ENCODE measurements at places on chromosomes 12 and 14.
A peak's percentile ranks its signal among the peaks of the same experiment; 100 is the strongest.

GRCh38 chr12:28527631-28528249 is 337.5 kb downstream of the CCDC91 start:
- no peaks in the 10 kb centered on the region for H3K27me3 ChIP-seq
- H3K4me1 ChIP-seq = no peaks in the 10 kb centered on the region
- peaks cover 38% of the 10 kb centered on the region for H3K36me3 ChIP-seq
- DNase-seq = no peak
- no peak overlapping the region for H3K27ac ChIP-seq

DNA sequence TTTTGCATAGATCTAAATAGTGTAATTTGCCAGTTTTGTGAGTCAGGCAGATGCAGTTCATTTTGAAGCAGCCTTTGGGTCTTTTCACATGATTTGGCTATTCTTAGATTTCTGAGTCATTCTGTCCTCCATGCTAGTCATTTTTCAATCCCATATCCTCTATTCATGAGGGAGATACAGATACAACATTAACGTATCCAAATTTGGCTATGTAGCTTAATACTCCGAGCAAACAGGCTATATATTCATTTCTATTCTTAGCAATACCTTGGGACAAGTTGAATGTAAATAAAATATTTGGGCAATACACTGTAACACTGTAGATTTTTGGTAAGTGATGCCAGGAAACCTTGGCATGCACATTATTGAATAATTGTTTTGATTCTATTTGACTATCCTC is 270.7 kb upstream of the PDE3A start:
- H3K36me3 ChIP-seq = no peaks in the 10 kb centered on the region
- DNase-seq = no peak
- peaks cover 15% of the 10 kb centered on the region for H3K27me3 ChIP-seq

GRCh38 chr14:91250912-91251311 is 6.4 kb upstream of the GPR68 start:
- H3K27me3 ChIP-seq = peaks cover 23% of the 10 kb centered on the region
- H3K36me3 ChIP-seq = no peaks in the 10 kb centered on the region
- peak overlapping the region; percentile 64 for H3K4me3 ChIP-seq
- no peak for DNase-seq
- H3K4me1 ChIP-seq = peaks cover 17% of the 10 kb centered on the region
- H3K27ac ChIP-seq = peak overlapping the region; percentile 70

- H3K27ac ChIP-seq = no peak overlapping the region
- peaks cover 4% of the 10 kb centered on the region for H3K4me1 ChIP-seq
- H3K27me3 ChIP-seq = no peaks in the 10 kb centered on the region
- H3K36me3 ChIP-seq = peaks cover 4% of the 10 kb centered on the region
- DNase-seq = no peak
Measured at GRCh38 chr12:96233939-96234461, 39.8 kb downstream of the ELK3 start.

- H3K27me3 ChIP-seq = no peaks in the 10 kb centered on the region
- peak; percentile 91 for DNase-seq
- H3K4me1 ChIP-seq = peaks cover 47% of the 10 kb centered on the region
Measured at GRCh38 chr14:99793213-99794150, at the start of gene EML1. EML1 (plus strand) TSS chr14:99793413; CDS start chr14:99793477, 64 bp downstream.

DNA sequence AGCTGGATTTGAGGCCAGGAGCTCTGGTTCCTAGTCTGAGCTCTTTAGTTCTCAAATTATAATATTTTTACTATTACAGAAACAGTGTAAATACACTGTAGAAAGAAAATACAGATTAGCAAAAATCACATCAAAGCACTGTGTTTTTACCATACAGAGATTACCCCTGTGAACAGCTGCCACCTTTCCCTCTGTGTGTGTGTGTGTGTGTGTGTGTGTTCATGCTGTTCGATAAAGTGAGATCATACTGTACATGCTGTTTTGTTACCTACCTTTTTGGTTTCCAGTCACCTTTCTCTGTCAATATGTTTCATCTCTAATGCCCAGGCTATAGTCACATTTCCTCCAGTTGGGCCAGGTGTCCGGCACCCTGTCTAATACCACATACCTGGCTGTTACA is 26.9 kb downstream of the MVK start:
- H3K27me3 ChIP-seq = peaks cover 7% of the 10 kb centered on the region
- no peak for DNase-seq
- no peak overlapping the region for H3K27ac ChIP-seq
- peaks cover 14% of the 10 kb centered on the region for H3K4me1 ChIP-seq
- H3K36me3 ChIP-seq = no peaks in the 10 kb centered on the region

- no peak overlapping the region for H3K27ac ChIP-seq
- H3K4me3 ChIP-seq = peak overlapping the region; percentile 76
- H3K4me1 ChIP-seq = peaks cover 24% of the 10 kb centered on the region
- no peaks in the 10 kb centered on the region for H3K36me3 ChIP-seq
Measured at GRCh38 chr12:132600048-132601032, 10.0 kb downstream of the LRCOL1 start.

DNA sequence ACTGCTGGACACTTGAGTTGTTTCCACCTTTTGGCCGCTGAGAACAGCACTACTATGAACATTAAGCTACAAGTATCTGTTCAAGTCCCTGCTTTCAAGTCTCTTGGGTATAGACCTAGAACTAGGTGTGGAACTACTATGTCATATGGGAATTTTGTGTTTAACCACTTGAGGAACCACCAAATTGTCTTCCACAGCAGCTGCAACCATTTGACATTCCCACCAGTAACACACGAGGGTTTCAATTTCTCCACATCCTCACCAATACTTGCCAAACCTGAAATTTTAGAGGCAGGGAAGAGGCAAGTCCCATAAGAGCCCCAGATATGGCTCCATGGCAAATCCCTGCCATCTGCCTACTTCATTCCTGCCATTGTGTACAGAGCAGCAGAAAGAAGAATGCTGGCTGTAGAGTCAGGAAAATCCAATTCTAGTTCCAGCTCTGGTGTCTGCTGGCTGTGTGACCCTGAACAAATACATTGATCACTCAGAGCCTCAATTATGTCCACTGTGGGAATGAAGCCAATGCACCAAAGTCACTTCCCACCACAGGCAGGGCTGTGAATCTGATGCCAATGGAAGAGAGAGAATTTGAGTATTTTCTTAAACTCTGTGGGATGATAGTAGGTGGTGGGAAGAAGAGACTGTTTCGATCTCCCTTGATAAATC is 17.8 kb downstream of the PITPNM2 start:
- peaks cover 4% of the 10 kb centered on the region for H3K4me1 ChIP-seq
- H3K4me3 ChIP-seq = no peak overlapping the region
- no peaks in the 10 kb centered on the region for H3K36me3 ChIP-seq
- peak overlapping the region; percentile 55 for H3K27ac ChIP-seq
- H3K27me3 ChIP-seq = no peaks in the 10 kb centered on the region
- DNase-seq = no peak

DNA sequence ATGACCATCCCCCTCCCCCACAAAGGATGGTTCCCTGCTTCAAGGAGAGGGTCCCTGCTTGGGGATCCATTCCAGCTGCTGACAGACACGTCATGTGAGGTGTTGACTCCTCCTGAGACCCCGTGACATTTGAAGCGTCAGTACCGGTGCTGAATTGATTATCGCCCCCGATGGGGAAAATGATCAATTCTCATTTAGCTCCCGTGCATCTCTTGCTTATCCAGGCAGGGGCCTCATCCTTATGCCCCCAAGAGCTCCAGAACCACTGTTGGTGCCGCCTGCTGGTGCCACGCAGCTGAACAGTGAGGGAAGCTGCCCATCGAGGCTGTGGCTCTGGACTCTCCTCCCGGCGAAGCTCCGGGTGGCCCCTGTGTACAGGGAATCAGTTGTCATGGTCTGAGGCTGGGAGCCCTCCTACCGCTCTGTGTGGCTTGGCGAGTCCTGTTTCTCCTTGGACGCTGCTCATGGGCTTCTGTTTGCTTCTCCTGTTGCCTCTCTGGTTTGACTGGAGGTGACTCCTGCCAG is 4.6 kb downstream of the KIF26A start:
- H3K27me3 ChIP-seq = peaks cover 9% of the 10 kb centered on the region
- no peak overlapping the region for H3K27ac ChIP-seq
- peaks cover 17% of the 10 kb centered on the region for H3K4me1 ChIP-seq
- DNase-seq = no peak
- H3K36me3 ChIP-seq = no peaks in the 10 kb centered on the region
- no peak overlapping the region for H3K4me3 ChIP-seq

DNA sequence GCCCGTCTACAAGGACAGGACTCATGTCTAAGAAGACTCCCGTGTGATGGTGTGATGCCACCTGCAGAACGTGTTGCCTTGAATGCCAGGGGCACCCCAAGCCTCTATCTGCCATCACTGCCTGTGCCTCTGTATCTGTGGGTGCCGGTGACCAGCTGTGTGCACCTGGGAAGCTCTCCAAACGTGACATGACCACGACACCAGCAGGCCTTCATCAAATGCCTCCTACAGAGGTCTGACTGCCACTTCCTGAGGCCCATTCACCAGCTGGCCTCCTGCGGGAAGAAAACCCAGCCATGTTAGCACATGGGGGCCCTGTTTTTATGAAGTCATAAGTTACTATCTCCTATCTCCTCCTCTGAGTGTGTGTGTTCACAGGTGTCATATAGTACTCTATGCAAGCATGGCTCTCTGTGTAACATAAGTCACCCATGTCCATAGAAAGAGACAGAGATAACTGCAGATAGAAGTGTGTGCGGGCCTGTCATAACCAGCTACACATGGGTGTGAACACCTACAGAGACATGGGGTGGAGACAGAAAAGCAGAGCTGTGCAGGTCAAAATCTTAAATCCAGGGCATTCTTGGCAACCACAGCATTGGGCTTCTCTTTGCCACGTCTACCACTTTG is 18.3 kb upstream of the SERPINA4 start:
- no peak overlapping the region for H3K4me3 ChIP-seq
- DNase-seq = no peak
- no peak overlapping the region for H3K27ac ChIP-seq
- peaks cover 4% of the 10 kb centered on the region for H3K4me1 ChIP-seq
- H3K27me3 ChIP-seq = peaks cover 18% of the 10 kb centered on the region

DNA sequence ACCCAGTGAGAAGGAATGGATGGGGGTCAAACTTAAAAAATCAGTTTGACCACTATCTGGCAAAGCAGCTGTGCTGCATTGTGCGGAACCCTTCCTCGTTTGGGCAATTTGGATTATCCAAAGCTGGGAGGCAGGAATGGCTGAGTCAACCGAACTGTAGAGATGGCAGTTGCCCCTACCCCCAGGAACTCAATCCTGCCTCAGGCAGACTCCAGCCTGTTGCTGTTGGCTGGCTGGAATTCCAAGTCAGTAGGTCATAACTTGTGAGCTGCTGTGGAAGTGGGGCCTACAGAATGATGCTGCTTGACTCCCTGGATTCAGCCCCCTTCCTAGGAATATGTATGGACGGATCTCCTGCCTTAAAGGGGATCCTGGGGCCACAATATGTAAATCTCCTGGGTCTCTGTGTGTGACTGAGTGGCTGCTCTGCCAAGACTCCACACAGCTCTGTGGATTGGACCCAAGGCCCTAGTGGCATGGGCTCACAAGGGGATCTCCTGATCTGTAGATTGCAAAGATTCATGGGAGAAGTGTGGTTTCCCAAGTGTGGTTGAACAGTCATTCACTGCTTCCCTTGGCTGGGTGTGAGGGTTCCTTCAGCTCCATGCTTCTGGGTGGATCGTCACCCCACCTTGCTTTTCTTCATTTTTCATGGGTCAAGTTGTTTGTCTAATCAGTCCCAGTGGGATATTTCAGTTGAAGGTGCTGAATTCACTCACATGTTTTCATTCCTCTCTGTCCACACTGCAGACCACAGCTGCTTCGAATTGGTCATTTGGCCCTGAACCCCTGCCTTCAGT is 19.2 kb downstream of the LUM start:
- no peaks in the 10 kb centered on the region for H3K27me3 ChIP-seq
- H3K36me3 ChIP-seq = peaks cover 10% of the 10 kb centered on the region
- H3K27ac ChIP-seq = no peak overlapping the region
- no peak overlapping the region for H3K4me3 ChIP-seq

DNA sequence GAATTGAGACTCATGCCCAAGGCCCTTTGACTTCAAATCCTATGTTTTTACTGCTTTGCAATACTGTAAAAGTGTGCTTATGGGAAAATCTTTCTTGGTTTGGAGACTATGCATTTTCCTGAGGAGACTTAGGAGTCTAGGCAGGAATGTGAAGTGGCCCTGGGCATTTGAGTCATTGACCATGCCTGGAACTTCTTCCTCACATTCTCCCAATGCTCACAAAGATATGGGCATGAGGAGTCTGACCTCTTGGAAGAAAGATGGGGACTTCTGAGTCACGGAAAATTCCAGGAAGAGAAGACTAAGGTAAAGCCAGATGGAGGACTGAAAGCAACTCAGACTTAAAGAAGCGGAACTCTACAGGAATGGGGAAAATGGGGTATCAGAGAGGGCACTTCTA is 38.2 kb upstream of the ZNF641 start:
- H3K36me3 ChIP-seq = no peaks in the 10 kb centered on the region
- H3K27me3 ChIP-seq = peaks cover 30% of the 10 kb centered on the region
- no peak overlapping the region for H3K27ac ChIP-seq

- no peaks in the 10 kb centered on the region for H3K36me3 ChIP-seq
- H3K4me1 ChIP-seq = no peaks in the 10 kb centered on the region
- no peak overlapping the region for H3K4me3 ChIP-seq
- peaks cover 4% of the 10 kb centered on the region for H3K27me3 ChIP-seq
- H3K27ac ChIP-seq = no peak overlapping the region
Measured at GRCh38 chr14:29233188-29233587, 466.6 kb downstream of the FOXG1 start.

- no peaks in the 10 kb centered on the region for H3K36me3 ChIP-seq
- H3K4me3 ChIP-seq = no peak overlapping the region
- no peak for DNase-seq
- H3K27ac ChIP-seq = no peak overlapping the region
Measured at GRCh38 chr12:96806272-96806671, 100.8 kb upstream of the NEDD1 start.

DNA sequence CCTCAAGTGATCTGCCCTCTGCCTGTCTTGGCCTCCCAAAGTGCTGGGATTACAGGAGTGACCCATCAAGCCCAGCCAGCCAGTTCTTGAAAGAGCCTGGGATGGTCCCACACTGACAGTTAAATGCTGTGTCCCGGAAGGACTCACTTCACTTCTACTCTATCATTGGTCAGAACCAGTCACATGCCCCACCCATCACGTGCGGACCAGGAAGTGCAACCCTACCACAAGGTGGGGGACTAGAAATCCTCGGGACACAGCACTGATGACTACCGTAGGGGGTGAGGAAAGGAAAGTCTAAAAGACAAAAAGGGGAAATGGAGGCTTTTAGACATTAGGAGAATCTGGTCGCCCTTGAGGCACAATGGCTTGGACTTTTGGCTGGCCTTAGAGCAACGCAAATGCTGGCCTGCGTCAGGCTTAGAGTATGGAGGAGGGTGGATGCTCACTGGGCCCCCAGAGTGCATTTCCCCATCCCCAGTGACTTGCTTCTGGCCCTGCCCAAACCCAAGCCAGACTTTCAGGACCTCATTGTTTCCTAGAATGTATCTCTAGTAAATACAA is 207.7 kb downstream of the TTC8 start:
- H3K4me1 ChIP-seq = no peaks in the 10 kb centered on the region
- peaks cover 42% of the 10 kb centered on the region for H3K27me3 ChIP-seq
- no peaks in the 10 kb centered on the region for H3K36me3 ChIP-seq

- peaks cover 18% of the 10 kb centered on the region for H3K36me3 ChIP-seq
- H3K4me1 ChIP-seq = no peaks in the 10 kb centered on the region
- H3K27me3 ChIP-seq = no peaks in the 10 kb centered on the region
- no peak overlapping the region for H3K27ac ChIP-seq
- no peak for DNase-seq
Measured at GRCh38 chr14:71049435-71050133, 142.3 kb downstream of the PCNX1 start.

GRCh38 chr14:72818998-72819397 is 74.9 kb downstream of the DPF3 start:
- DNase-seq = no peak
- no peaks in the 10 kb centered on the region for H3K36me3 ChIP-seq
- H3K4me3 ChIP-seq = no peak overlapping the region
- no peaks in the 10 kb centered on the region for H3K4me1 ChIP-seq
- no peaks in the 10 kb centered on the region for H3K27me3 ChIP-seq
